ENCODE measurements at places on chromosomes 4 and X.
A peak's percentile ranks its signal among the peaks of the same experiment; 100 is the strongest.

GRCh38 chr4:70816894-70817293, 22.8 kb downstream of the GRSF1 start:
- DNase-seq, result no peak

DNA sequence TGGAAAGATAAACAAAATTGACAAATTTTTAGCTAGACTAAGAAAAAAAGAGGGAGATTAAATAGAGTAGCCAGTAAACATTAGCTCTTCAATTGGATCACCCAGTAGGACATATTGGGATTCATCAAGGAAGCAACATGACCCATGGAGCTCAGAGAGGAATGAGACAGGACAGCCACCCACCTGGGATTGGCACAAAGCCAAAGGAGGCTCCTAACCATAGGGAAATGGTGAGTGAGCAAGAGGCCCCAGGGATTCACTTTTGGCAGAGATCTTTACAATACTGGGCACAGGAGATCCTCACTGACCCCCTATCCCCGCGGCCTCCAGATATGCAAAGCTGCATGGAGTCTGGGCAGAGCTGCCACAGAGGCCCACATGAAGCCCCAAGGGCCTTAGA, 34.8 kb upstream of the CXCL6 start:
- DNase-seq, result peak; percentile 14

- DNase-seq, result no peak
Measured at GRCh38 chr4:149203256-149204001, 612.2 kb downstream of the IQCM start.

DNA sequence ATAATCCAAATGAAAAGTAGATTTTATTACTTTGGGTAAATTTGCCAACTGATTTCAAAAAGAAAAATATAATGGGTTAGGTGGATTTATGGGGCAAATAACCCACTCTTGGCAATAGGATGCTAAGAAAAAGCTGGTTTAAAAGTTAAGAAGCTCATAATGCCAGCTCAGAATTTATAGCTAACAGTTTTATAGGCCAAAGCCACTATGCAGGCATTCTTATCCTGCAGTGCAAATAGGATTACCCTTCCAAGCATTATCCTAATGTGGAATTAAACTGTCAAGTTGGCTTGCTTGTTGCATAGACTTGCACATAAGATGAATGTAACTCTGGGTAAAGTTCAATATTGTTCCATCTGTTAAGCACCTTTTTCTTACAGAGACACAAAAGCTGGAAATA, 703.0 kb downstream of the PCDH18 start:
- DNase-seq, result no peak

DNA sequence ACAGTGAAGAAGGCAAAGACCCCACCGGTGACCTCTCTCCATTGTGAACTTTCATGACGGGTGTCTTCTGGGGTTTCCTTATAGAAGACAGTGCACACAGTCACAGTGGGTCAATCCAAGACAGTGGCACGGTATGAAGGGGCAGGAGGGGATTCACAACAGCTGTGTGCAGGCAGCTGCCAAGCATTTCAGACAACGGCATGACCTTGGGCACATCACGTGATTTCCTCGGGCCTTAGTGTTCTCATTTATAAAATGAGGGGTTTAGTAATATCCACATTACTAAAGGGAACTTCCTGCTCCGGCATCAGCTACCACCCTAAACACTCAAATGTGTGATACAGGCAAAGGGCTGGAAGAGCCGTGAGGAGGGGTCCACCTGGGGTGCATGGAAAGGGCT, 42.9 kb downstream of the RBM47 start:
- no peak for DNase-seq

- peak; percentile 92 for DNase-seq
Measured at GRCh38 chr4:54941994-54942552, 183.3 kb downstream of the KDR start.

DNA sequence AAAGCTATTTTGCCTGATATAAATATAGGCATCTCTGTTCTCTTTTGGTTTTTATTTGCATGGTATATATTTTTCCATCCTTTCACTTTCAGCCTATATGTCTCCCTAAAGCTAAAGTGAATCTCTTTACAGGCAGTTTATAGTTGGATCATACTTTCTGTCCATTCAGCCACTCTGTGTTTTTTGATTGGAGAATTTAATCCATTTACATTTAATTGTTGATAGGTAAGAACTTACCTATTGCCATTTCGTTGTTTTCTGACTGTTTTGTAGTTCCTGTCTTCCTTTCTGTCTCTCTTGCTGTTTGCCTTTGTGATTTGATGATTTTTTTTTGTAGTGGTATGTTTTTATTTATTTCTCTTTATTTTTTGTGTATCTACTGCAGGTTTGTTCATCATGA, 155.9 kb upstream of the ANXA3 start:
- no peak for DNase-seq

DNA sequence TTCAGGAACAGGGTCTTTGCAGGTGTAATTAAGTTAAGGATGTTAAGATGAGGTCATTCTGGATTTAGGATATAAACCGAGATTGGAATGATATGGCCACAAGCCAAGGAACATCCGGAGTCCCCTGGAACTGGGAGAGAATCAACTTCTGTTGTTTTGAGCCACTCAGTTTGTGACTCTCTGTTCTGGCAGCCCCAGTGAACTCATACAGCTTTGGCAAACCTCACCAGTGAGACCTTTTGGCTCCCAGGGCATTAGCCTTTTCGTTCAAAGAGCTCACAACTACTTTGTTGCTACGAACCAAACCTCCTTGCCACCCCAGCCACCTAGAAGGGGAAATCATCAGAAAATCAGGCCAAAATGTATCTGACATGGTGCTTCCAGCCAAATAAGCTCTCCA, 80.4 kb downstream of the MTMR1 start:
- no peak for DNase-seq

- no peak for DNase-seq
Measured at GRCh38 chr4:142348613-142349021, 497.5 kb downstream of the INPP4B start.

- DNase-seq, result no peak
Measured at GRCh38 chr4:131426023-131426758, 1722.9 kb upstream of the PCDH10 start.

Measured in NCI-H510A treated with DMSO at 0.1 percent for 48 hours (cell line).